ENCODE measurements at places on chromosomes 6 and 20.

GRCh38 chr6:15369838-15370237 is 124.0 kb downstream of the JARID2 start:
- DNase-seq: no peak

GRCh38 chr6:55395871-55396270 is 68.6 kb downstream of the GFRAL start:
- no peak for DNase-seq

DNA sequence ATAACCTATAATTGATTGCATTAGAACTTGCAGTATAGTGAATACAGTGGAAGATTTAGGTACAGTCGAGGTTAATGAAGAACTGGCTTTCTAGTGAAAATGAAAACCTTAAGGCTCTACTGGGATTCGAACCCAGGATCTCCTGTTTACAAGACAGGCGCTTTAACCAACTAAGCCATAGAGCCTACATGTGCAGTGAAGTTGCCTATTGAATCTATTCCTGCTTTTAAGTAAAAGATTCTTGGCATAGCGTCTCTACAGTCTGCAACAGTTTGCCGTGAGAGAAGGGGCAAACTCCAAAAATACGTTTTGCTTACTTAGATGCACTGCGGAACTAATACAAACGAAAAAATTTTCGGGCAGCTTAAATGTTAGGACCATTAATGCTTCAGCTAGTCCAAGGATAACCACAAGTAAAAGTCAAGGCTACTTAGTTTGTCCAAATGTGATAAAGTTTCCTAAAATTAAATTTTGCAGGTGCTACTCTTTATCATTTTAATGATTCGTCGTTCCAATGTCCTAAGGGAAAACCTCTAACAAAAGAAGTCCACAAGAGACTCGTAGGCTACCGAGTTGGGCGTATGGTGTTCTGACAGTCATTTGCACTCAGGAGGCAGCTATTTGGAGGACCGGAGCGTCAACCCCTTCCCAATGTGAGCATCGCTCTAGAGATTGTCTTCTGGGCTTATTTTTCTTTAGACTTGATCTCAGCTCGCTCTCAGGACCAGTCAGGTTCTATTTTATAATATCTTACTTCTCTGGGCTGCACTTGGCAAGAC is 31.3 kb upstream of the ZSCAN23 start:
- no peak for DNase-seq

DNA sequence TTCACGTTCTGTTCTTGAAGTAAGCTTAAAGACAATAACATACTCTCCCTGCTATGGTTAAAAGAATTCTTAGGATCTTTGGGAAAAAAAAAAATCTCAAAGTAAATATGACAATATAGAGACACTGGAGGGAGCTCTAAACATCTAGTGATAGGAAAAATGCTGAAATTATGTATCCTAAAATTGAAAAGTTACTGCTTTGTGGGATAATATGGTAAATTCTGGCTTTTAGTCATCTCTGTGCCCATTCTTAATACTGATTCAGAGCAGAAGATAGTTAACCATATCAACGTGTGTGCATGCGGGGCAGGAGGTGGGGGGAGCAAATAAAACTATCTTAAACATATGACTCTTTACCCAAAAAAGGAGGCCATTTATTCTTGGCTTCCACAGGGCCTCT is 165.4 kb downstream of the GMPR start:
- DNase-seq: no peak

DNA sequence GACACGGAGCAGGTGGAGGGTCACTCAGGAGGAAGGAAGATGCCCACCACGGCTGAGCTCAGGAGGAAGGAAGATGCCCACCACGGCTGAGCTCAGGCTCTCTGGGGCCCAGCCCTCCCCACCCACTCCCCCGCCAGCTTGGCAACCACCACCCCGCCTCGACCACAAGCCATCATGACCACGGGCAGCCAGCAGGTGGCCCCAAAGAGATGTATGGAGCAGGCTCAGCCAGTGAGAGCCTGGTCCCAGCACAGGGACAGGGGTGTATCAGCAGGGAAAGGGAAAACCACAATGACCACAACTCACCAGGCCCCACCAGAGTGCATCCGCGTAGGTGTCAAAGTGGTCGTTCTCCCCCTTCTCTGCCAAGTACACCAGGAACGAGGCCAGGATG is 30.4 kb downstream of the KCNQ2 start:
- no peak for DNase-seq

DNA sequence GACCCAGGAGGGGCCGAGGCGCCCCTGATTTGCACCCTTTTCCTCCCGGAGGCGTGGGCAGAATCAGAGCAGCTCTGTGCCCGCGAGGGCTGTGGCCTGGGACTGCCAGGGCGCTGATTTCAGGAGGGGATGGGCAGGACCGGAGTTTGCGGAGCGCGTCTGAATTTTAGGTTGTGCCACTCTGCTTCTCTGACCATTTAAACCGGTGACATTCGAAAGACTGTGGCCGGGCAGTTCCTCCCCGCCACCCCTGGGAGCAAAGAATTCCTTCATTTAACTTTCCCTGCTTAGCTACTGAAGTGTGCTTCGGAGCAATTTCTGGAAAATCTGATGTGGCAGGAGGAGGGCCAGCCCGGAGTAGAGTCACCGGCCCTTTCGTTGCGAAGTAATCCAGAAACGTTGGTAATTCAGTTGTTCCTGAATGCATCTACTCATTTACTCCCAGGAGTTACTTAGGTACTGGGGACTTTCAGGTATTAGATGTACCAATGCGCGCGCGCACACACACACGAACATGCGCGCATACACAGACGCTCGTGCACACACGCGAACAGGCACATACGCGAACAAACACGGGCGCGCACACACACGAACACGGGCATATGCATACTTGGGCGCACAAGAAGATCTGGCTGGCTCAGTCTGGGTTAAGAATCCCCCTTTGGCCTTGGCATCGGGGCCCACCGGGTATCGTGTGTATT is 568 bp downstream of the CCDC170 start:
- no peak for DNase-seq

GRCh38 chr6:64330694-64331307 is 695.2 kb downstream of the PHF3 start:
- DNase-seq: no peak

DNA sequence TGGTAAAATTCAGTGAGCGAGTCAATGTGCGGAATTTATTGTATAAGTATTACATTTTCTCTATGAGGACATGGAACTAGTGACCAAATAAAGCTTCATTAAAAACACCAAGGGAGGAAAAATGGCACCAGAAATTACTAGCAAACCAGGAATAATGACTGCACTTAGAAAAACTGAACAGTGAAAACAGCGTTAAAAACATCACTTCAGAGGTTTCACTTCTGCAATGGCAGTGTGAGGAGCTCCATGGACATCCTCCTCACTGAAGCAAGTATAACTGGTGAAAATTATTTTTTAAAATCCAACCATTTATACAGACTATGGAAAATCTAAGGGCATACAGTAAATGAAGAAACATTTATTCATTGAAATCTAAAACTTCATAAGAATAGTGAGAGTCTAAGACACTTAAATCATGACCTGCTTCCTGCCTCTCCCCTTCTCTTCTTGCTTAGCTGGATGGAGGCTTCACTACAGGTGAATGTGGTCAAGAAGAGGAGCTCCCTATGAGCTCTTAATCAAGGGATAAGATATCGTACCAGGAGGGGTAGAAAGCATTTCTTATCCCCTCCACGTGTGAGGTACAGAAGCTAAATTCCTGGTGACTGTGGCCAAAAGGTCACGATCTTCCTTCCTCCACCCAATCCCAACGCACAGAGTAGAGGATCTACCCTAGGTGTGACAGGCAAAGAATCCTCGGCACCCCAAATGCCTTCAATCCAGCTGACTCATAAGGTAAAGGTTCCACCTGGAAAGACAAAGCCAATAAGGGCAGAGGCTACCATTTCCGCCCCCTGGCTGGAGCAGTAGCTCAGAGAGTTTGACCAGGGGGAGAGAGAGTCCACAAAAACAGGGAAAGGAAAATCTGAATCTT is 12.3 kb upstream of the ASF1A start:
- no peak for DNase-seq

- no peak for DNase-seq
Observed at GRCh38 chr6:71209626-71210025, 79.0 kb upstream of the OGFRL1 start.

DNA sequence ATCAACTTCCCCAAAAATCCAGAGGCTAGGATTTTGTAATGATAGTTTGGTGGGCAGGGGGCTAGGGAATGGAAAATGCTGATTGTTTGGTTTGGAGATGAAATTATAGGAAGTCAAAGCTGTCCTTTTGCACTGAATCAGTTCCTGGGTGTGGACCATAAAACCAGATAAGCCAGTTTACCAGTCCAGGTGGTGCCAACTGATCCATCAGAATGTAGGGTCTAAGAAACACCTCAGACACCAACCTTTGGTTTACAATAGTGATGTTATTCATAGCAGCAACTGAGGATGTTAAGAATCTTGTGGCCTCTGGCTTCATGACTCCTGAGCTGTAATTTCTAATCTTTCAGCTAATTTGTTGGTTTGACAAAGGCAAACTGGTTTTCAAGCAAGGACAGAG is 496.6 kb upstream of the EPHA7 start:
- DNase-seq: no peak

GRCh38 chr20:4026093-4026601 is 10.8 kb upstream of the RNF24 start:
- DNase-seq: no peak

DNA sequence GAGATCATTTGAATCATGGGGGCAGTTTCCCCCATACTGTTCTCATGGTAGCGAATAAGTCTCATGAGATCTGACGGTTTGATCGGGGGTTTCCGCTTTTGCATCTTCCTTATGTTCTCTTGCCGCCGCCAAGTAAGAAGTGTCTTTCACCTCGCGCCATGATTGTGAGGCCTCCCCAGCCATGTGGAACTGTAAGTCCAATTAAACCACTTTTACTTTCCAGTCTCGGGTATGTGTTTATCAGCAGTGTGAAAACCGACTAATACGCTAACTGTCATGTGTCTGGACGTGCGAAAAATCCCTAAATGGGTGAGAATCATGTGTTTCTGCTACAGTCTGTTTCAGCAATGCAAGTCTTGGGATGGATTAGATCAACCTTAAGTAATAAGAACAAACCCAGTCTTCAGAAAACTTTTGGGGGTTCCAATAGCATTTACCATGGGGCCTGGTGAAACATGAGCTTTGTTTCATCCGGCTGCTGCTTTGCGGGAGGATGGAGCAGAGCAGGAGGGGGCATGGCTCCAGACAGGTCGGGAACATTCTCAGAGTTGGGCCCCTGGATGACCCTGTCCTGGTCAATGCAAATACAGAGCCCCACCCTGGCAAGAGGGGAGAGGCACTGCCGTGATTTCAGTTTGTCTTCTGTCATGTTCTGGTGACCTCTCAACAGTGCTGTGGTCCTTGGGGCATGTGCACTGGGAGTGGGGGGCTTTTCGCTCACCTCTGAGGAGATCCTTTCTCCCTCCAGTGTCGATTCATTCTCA is 41.5 kb downstream of the CTCFL start:
- DNase-seq: no peak

DNA sequence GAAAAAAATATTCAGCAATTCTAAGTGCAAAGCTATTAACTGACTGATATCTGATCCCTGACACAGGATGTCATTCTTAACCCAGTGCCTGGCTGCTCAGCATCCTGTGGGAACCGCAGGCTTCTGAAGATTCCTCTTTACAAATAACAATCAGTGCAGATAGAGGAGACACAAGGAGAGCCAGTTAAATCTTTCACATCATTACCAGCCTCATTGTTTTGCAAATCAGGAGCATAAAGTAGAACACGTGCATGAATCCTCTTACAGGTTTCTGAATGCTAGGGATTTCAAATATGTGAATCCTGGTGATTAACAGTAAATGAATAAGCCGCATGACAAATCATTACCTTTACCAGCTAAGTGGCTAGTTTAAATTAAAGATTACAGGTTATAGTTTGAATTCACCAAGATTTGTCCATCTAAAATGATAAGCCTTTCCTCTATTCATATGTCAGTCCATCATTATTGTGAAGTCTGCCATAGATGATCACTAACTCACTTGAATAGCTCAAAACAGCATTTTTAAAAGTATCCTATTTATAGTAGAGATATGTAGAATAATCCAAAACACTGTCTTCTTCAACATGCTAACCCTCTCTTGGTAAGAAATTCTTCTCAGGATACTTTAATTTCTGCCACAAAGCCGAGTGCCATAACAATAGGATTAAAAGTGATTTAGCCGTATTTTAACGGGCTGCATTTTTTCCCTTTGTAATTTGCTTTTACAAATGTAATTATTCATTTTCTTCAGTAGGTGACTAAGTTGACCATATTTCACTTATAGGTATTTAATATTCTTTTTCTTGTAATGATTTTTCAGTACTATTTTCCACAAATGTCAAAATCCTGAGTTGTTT is 367.3 kb upstream of the EPHA7 start:
- DNase-seq: no peak

GRCh38 chr6:37239950-37240713 is 17.4 kb upstream of the TBC1D22B start:
- no peak for DNase-seq

DNA sequence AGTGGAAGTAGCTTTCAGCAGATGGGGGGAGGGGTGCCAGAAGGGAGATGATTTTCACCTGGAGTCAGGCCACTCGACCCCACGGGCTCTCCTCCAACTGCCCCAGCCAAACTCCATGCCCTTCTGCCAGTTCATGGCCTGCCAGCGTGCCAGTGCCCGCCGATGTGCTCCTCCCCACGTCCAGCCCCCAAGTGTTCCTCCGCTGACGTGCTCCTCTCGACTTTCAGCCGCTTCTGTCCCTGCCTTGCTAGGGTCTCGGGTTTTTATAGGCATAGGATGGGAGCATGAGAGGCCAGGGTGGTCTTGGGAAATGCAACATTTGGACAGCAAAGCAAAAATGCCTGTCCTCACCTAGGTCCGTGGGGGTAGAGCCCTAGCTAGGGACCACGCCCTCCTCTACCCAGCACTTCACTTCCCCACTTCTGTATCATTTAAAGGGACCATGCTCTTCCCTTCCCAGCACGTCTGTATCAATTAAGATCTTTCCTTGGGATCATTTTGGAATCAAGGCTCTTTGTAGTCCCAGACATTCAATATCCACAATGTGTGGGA is 54.4 kb downstream of the PRND start:
- DNase-seq: no peak

DNA sequence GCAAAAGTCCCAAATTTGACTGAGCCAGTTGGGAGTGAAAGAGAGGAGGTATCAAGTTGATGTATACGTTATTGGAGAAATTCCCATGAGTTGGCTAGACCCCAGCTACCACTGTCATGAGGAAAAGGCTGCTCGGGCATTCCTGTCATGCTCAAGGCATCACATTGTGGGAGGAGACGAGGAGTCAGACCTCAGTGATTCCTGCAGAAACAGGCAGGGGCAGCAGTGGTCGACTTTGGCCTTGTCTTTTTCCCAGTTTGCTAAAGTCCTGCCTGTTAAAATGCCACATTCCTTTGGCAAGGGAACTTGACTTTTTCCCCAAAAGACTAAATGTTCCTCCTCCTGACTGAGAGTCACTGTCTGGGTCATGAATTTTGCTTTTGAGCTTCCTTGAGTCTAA is 295.5 kb upstream of the HS3ST5 start:
- DNase-seq: no peak

DNA sequence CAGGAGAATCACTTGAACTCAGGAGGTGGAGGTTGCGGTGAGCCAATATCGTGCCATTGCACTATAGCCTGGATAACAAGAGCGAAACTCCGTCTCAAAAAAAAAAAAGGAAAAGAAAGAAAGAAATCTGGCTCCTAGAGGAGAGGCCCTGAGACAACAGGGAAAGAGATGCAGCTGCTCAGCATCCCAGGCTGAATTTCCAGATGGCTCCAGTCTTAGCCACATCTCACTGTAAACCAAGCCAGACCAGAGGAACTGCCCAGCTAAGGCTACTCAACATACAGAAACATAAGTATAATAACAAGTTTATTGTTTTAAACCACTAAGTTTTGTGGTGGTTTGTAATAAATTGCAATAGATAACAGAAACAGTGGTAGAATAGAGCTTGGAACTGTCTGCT is 38.5 kb upstream of the TASP1 start:
- DNase-seq: no peak

Data from esophagus squamous epithelium (tissue), 5 donors.